ENCODE measurements at places on chromosomes 11 and 22.

DNA sequence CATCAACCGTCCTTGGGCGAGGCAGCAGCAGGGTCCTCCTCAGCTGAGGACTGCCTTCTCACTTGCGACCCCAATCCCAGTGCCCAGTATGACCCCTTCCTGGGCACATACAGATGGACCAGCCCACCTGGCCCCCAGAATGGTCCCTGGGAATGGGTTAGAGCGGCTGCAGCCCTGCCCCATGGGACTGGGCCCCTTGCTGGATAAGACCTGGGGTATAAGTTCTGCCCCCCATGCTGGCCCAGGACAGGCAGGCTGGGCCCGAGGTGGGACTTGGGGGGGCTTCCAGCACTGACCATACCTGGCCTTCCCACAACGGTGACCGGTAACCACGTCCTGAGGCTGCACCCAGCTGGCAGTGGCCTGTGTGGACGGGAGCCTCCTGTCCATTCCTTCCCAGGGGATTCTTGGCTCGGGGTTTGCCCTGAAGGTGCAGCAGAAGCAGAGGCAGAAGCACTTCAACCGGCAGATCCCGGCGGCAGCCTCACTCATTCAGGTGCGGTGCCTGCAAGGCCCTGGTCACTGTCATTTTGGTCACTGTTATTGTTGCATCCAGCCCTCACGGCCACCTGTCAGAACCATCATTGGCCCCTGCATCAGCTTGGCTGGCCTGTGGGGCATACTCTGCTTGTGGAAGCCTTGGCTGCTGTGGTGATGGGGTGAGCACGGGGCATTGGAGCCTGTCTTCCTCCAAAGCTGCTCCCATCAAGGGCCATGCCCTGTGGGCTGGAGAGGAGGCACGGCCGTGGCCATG lies 114.8 kb downstream of the KCNQ1OT1 start:
- H3K27ac ChIP-seq, result no peak overlapping the region
- DNase-seq, result peak; percentile 4
- no peaks in the 10 kb centered on the region for H3K27me3 ChIP-seq
- no peaks in the 10 kb centered on the region for H3K4me1 ChIP-seq

- H3K27me3 ChIP-seq, result peaks cover 9% of the 10 kb centered on the region
- peaks cover 25% of the 10 kb centered on the region for H3K36me3 ChIP-seq
- peak overlapping the region; percentile 92 for H3K27ac ChIP-seq
- peak; percentile 56 for DNase-seq
Measured at GRCh38 chr22:44181033-44181911, 547 bp downstream of the PARVG start.

DNA sequence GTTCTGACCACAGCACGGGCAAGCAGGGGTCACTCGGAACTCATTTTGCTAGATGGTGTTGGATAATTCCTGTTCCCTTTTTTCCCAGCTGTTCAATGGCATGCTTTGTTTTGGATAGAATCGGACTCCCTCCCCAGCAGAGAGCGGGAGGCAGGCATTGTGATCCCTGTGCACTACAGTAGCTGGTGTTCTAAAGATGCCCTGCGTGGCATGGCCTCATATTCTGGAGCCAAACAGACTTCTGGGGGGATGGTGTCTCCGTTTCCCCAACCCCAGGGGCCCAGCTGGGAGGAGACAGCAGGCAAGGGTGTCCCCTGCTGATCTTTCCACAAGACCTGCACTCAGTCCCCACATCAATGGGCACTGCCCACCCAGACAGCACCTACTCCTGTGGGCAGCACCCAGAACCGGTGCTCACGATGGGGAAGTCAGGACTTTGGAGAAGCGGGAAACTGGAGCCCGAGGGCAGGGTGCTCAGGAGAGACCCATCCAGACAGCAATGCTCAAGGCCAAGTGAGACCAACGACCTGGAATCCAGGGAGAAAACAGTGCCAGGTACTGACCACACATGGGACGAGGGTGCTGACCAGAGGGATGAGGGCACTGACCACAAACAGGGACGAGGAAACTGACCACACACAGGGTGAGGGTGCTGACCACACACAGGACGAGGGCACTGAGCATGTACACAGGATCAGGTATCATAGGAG lies 934.9 kb downstream of the BRD1 start:
- H3K27ac ChIP-seq, result no peak overlapping the region
- no peak overlapping the region for H3K4me3 ChIP-seq
- H3K4me1 ChIP-seq, result no peaks in the 10 kb centered on the region
- H3K27me3 ChIP-seq, result no peaks in the 10 kb centered on the region

DNA sequence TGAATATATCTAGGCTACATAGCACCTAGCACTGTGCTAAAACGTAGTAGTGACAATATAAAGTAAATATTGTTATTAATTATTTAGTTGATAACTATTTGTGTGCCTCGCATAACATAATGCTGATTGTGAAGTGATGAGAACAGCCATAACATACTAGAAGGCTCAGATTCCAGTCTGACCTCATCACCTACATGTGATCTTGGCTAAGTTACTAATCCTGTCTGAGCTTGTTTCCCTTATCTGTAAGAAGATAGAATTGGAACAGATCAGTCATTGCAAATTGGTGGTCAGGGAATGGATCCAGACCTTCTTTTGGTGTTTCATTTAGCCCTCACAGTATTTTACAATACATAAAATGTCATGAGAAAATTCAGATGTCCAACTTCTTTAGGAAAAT lies 103.4 kb upstream of the SEZ6L start:
- peaks cover 18% of the 10 kb centered on the region for H3K27me3 ChIP-seq
- no peak for DNase-seq
- no peaks in the 10 kb centered on the region for H3K4me1 ChIP-seq

DNA sequence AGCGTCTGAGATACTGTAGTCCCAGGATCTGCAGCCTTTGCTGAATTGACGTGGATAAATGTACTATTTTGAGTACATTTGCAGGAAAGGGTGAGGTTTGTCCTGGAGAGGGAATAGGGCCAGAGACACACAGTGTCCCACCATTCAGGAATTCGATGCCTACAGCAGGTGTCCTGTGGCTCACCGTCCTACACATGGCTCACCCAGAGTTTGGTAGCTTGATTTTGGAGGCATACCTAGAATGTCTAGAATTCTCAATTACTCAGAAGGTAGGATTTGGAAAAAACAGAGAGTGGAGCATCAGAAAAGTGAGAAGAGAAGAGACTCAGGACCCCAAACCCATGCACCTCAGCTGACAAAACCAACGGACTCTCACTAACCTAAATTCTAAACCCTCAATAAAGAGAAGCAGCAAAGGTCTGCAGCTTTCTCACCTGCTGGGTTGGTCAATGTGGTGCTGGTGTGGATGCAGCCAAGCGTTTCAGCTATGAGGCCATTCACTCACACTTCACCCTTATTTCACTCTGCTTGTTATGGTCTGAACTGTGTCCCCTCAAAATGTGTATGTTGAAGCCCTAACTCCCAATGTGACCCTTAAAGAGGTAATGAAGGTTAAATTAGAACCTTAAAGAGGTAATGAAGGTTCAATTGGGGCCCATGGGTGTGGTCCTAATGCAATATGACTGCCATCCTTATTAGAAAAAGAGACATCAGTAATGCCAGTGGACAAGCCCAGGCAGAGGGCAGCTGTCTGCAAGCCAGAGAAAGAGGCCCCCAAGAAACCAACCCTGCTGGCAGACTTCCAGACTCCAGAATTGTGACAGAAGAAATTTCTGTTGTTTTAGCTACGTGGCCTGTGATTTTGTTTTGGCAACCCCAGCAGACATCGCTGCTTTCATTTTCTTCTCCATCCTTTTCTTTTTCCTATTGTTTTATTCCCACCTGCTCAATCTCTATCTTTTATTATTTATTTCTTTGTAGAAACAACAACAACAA lies 187.8 kb downstream of the SNX19 start:
- H3K27ac ChIP-seq, result no peak overlapping the region
- H3K4me3 ChIP-seq, result no peak overlapping the region
- H3K27me3 ChIP-seq, result no peaks in the 10 kb centered on the region
- DNase-seq, result no peak

DNA sequence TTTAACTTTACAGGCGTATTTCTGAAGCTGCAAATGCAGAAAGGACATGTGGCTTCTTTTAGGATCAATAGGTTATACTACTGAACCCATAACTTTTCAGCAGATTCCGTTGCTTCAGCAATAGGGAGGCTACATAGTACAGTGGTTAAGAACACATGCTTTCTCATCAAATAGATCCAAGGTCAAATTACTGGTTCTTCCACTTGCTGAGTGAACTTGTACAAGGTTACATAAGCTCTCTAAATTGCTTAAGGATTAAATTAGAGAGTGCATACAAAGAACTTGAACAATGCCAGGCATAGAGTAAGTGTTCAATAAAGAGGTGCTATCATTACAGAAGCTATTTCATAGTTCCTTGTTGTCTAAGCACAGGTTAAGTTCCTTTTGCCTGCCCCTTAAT lies 129.6 kb downstream of the BARX2 start:
- no peaks in the 10 kb centered on the region for H3K4me1 ChIP-seq
- H3K27me3 ChIP-seq, result no peaks in the 10 kb centered on the region
- no peak overlapping the region for H3K4me3 ChIP-seq
- no peak overlapping the region for H3K27ac ChIP-seq

DNA sequence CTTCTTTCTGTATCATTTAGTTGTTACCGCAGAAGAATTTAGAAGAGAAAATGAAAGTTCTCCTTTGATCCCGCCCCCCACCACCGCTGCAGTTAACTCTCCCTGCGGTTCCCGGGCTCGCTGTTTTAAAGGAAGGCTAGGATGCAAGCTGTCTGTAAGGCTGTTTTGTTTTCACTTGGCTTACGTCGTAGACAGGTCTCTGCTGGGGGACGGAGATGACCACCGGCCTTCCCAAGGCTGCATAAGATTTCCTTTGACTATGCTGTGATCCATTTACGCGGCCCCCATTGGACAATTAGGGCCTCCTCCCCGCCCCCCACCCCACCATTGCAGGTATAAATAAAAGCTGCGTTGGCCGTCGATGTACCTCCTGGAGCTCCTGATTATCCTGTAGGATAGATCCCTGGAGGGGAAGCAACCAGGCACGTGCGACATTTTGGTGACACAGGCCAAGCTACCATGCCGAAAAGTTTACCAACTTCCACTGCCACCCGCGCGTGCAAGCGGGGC lies 1.4 kb upstream of the CPT1A start:
- peak overlapping the region; percentile 85 for H3K27ac ChIP-seq
- peaks cover 14% of the 10 kb centered on the region for H3K27me3 ChIP-seq
- peaks cover 35% of the 10 kb centered on the region for H3K4me1 ChIP-seq
- peak; percentile 61 for DNase-seq

DNA sequence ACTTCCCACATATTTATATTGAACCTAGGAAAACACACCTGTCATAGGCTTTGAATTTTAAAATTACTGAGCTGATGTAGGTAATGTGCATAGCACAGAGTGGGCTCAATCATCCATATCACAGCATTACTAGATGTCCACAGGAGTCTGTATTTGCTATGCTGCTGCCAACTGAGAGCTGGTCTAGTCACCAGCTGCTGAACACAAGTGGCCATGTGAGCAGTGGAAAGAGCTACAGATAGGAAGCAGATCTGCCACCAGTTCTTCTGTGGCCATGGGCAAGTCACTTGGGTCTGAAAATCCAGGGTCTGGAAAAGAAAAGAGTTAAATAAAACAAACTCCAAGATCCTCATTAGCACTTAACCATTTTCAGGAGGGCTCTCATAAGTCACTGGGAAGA lies 91.8 kb downstream of the APIP start:
- H3K27me3 ChIP-seq, result peaks cover 23% of the 10 kb centered on the region
- no peak overlapping the region for H3K27ac ChIP-seq
- no peak overlapping the region for H3K4me3 ChIP-seq
- no peak for DNase-seq

GRCh38 chr22:42443240-42444076 lies 11.3 kb upstream of the NFAM1 start:
- H3K4me3 ChIP-seq, result peak overlapping the region; percentile 59
- H3K27me3 ChIP-seq, result no peaks in the 10 kb centered on the region
- DNase-seq, result no peak
- peaks cover 30% of the 10 kb centered on the region for H3K4me1 ChIP-seq
- peak overlapping the region; percentile 68 for H3K27ac ChIP-seq
